ENCODE measurements at places on chromosomes 1 and 21.
A peak's percentile ranks its signal among the peaks of the same experiment; 100 is the strongest.

- no peak for DNase-seq
Measured at GRCh38 chr1:47837056-47837830, 159.9 kb downstream of the TRABD2B start.

DNA sequence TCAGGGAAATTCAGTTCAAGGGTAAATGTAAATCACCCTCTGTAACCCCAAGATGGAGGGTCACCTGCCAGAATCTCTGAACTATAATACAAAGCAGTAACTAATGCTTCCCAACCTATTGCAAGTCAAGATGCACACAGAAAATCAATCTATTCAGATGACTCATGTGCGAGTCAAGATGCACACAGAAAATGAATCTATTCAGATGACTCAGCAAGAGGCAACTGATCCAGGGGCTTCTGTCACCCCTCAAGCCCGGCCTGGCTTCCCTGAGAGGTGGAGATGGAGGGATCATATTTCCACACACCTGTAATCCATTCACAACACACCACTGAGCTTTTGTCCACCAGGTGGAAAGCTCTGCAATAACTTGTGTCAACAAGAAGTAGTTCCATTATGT is 17.4 kb upstream of the HIVEP3 start:
- DNase-seq: peak; percentile 33

- DNase-seq: no peak
Measured at GRCh38 chr1:171716616-171717015, 25.2 kb downstream of the VAMP4 start.

DNA sequence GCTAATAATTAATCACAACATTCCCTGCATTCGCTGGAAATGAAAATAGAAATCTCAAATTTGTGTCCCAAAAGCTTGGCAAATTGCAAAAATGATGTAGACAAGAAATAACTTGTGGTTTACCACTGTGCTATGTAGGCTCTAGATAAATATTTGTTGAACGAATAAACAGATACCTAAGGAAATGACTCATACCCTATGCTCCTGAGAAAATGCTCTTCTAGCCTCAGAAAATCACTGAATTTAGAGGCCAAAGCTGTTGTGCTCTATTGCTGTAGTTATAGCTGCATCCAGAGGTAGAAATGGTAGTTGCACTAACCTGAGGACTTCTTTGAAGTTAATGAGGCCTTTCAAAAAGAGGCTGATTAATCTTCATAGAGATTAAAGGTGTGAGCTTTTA is 142.0 kb upstream of the ZNHIT6 start:
- no peak for DNase-seq

DNA sequence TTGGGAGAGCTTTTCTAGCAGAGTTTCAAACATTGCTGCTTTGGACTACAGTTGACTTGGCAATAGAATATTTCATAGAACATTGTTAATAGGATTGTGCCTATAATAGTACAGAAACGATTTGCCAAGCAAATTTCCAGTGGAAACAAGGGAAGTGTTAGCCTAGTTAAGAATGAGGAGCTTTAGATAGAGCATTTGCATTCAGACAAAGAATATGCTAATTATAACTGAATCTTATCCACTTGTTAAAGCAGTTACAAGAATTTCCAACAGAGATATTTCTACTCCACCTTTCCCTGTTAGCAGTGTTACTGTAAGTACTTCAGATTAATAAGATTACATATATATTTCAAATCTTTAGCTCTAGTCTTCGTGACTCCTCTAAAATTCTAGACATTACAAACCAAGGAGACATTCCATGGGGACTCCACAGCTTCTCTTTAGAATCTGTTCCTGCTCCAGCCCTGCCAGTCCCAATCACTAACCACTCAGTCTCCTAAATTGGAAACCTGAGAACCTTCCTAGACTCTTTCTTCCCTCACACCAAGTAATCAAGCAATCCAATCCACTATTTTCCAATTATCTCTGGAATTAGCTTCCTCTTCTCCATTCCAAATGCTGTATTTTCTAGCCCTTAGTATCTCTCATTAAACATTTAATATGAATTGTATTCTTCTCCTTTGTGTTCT is 141.8 kb upstream of the PBX1 start:
- DNase-seq: no peak

- DNase-seq: no peak
Measured at GRCh38 chr1:15928971-15929965, 46.6 kb downstream of the ZBTB17 start.

DNA sequence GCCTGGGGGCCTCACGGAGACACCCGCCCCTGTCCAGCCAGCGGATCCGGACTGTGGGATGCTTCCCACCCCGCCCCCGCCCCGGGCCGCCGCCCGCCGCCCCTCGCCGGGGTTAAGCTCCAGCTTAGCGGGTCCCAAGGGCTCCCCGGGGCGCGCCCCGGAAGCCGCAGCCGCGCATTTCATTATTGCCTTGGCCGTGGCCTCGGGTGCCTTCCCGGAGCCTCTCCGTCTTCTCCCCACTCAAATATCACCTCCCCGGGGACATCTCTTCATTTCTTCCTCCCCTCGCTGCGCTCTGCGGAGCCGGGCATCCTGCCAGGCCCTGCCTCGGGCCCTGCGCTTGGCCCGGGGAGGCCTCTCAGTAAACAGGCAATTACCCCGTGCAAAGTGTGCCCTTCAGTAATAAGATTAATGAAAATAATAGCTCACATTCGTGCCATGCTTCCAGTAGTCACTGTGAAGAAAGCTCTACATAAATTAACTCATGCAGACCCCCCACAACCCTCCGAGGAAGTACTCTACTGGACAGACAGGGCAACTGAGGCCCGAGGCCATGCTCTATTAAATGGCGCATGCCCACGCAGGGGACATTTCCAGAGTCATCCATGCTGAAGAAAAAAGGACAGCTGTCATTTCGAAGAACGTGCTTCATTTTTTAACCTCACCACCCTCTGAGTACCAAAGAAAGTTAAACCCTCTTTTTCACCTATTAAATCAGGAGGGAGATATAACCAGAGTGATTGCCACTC is 49.9 kb upstream of the LAPTM5 start:
- no peak for DNase-seq

- no peak for DNase-seq
Measured at GRCh38 chr1:57218487-57219079, 205.3 kb downstream of the DAB1 start.

- no peak for DNase-seq
Measured at GRCh38 chr21:24197132-24197643, 1410.1 kb downstream of the MRPL39 start.

DNA sequence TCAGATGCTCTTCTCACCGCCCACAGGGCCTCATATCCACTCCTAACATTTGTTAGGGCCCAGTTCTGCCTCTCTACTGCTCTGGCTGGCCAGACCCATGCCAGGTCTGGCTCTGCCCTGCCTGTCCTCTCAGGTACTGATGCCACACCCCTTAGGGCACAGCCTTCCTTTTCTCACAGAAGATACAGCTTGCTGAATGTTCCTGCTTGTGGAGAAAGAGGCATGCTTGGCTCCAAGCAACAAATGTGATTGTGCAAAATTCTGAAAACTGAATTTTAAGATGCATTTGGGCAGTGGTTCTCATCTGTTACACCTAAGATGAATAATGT is 178.1 kb downstream of the TGFBR3 start:
- no peak for DNase-seq

GRCh38 chr21:42546433-42546832 is 32.8 kb downstream of the SLC37A1 start:
- DNase-seq: no peak

DNA sequence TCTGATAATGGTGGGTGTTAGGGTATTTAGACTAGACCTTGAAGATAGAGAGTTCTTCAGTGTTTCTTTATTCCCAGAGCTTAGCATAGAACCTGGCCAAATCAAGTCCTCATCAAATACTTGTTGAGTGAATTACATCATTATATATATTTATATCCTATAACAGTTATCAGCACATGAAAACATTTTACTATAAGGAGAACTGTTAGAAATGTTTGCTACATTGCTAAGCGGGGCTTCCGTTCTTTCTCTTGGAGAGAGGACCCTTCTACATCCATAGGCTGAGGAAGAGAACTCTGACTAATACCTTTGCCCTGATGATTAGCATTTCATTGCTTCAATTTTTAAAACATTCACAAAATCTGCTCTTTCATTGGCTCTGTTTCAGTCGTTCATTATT is 66.5 kb upstream of the NBL1 start:
- DNase-seq: no peak

DNA sequence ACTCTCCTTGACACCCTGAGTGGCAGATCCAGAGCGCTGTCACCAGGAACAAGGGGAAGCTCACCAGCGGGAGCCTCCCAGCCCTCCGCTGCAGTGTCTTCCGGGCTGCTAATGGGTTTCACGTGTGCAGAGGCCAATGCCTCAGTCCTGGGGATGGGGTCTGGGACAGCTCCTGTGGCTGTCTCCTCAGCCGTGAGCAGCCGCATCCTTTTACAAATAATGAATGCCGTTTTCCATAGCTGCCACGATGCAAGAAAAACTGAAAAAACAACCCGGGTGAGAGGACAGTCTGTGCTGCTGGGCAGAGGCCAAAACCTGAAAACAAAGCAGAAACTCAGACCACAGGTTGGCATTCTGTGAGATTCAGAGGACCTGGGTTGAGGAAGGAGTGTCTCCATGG is 212.2 kb upstream of the RAB4A start:
- no peak for DNase-seq

DNA sequence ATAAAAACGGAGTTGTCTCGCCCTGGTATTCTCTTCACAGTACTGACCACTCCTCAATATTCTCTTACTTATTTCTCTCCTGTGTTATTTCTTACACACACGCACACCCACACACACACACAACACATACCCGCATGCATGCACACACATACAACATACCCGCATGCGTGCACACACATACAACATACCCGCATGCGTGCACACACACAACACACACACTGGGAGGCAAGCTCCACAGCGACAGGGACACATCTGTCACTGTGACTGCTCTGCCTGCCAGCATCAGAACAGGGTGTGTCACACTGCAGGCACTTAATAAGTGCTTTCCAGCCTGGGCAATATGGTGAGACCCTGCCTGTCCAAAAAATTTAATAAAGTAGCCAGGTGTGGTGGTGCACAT is 20.8 kb upstream of the DDOST start:
- DNase-seq: no peak

DNA sequence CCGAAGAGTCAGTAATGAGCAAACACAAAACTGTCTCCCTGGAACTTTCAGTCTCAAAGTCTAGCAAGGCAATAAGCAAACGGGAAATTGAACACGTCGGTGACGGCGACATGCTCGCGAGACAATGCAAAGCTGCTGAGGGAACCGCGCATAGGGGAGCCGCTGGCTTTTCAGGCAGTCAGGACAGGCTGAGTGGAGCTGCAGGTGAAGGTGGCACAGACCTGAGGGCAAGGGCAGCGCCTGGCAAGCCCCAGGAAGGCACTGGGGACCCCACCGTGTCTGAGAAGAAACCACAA is 4.9 kb downstream of the INTS11 start:
- DNase-seq: no peak

DNA sequence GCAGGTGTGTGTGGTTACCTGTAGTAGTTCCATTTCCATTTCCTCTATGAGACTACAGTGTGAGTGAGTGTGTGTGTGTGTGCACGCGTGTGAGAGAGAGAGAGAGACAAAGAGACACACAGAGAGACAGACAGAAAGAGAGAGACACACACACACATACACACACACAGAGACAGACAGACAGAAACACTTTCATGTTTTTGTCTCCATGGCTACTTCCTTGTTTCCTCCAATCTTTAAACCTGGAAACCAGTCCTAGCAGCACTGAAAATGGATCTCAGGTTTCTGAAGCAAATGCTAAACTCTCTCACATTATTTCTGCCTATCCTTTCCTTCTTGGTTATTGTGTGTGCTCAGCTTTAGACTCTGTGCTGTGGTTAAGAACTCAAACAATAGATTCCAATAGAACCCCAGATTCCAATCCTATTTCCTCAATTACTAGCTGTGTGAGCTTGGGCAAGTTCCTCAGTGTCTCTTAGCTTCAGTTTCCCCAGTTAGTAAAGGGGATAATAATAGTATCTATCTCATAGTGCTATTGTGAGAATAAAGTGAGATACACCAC is 22.4 kb upstream of the ABCD3 start:
- no peak for DNase-seq

DNA sequence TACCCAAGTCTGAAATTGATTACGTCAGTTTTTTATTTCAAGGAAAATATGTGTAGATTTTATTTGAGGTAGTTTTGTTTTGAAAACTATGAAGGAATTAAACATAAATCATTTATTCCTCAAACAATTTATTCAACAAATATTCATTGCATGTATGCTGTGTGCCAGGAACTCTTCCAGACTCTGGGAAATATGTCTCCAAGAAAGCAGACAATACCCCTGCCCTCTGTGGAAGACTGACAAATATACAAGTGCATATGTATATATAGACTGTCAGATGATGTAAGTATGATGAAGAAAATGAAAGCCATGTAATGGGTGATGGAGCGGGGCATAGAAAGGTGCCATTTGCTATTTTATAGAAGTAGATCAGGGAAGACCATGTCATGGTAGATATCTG is 889.5 kb downstream of the USP25 start:
- DNase-seq: no peak

GRCh38 chr21:44003307-44003966 is 8.7 kb upstream of the TRAPPC10 start:
- DNase-seq: no peak

GRCh38 chr1:155175927-155176371 is 2.3 kb downstream of the TRIM46 start:
- DNase-seq: peak; percentile 66

DNA sequence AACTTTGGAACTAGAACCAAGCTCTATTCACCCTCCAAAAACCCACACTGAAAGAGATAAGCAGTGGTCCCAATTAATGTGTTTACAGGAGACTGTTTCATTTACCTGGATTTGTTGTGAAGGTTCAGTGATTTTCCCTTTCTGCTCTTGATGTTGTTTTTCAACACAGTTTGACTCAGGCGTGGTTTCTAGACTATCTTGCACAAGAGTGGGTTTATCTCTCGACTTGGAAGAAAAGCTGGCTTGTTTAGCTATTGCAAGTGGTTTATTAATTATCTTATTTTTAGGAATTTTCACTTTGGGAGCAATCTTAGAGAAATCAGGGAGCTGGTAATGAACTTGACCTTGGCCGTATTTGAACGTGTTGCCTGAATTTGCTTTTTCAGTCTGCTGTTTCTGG is 5.3 kb downstream of the AKNAD1 start:
- no peak for DNase-seq
